ENCODE measurements at places on chromosomes 5 and 9.

DNA sequence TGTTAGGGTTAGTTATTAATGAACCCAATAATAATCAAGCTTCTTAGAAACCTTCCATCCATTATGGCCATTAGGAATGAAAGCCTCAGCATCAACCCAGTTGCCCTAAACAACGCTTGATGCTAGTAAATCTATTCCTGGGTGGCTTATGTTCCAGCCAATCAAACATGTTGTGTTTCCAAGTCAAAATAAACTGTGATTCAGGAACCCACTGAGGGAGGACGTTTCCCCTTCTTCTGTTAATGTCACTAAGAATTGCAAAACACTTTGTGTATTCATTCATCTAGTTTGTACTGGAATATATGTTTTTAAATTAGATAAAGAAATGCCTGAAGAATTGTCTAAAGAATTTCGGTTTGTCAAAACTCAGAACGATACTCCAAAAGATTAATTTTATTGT lies 142.5 kb upstream of the MSX2 start:
- no peak overlapping the region for H3K27ac ChIP-seq
- H3K36me3 ChIP-seq, result no peaks in the 10 kb centered on the region
- DNase-seq, result no peak
- H3K4me1 ChIP-seq, result no peaks in the 10 kb centered on the region

DNA sequence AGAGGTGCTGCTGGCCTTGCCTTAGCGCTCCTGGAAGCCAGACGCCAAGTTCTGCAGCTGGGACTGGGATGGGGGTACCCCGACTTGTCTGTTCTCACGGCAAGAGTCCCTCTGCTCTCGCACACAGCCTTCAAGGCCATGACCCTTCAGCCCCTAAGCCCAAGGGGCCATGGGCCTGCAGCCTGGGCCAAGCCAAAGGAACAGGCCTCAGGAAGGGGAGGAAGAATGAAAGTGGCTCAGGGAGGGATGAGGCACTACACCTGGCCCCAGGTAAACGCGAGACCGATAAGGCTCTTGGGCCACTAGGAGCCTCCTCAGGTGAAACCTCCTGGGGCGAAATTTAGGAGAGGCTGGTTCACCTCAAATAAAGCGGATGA lies 3.9 kb downstream of the EBF1 start:
- peaks cover 59% of the 10 kb centered on the region for H3K27me3 ChIP-seq
- no peak overlapping the region for H3K27ac ChIP-seq
- no peak for DNase-seq
- peaks cover 38% of the 10 kb centered on the region for H3K4me1 ChIP-seq

- H3K4me3 ChIP-seq, result no peak overlapping the region
- no peaks in the 10 kb centered on the region for H3K36me3 ChIP-seq
- peaks cover 52% of the 10 kb centered on the region for H3K27me3 ChIP-seq
- no peak overlapping the region for H3K27ac ChIP-seq
Measured at GRCh38 chr9:109831998-109832658, 52.1 kb downstream of the PALM2AKAP2 start.

- H3K4me3 ChIP-seq, result no peak overlapping the region
- no peak for DNase-seq
- no peaks in the 10 kb centered on the region for H3K27me3 ChIP-seq
- H3K36me3 ChIP-seq, result no peaks in the 10 kb centered on the region
- H3K27ac ChIP-seq, result no peak overlapping the region
Measured at GRCh38 chr9:113484258-113484730, 20.8 kb downstream of the RGS3 start.

- DNase-seq, result no peak
- H3K4me1 ChIP-seq, result peaks cover 6% of the 10 kb centered on the region
- no peak within 1 kb of the TSS for H3K4me3 ChIP-seq
Measured at GRCh38 chr5:141182248-141182647, at the start of gene PCDHB16. PCDHB16 (plus strand) TSS chr5:141182387; CDS start chr5:141182560, 173 bp downstream.

- H3K4me1 ChIP-seq, result no peaks in the 10 kb centered on the region
- no peak overlapping the region for H3K4me3 ChIP-seq
- H3K27me3 ChIP-seq, result no peaks in the 10 kb centered on the region
Measured at GRCh38 chr5:98069876-98070512, 703.5 kb upstream of the RGMB start.

- H3K27ac ChIP-seq, result no peak overlapping the region
- no peak overlapping the region for H3K4me3 ChIP-seq
- peaks cover 17% of the 10 kb centered on the region for H3K27me3 ChIP-seq
- no peaks in the 10 kb centered on the region for H3K36me3 ChIP-seq
Measured at GRCh38 chr9:84852617-84853301, 183.2 kb downstream of the NTRK2 start.

- no peak overlapping the region for H3K4me3 ChIP-seq
- no peak overlapping the region for H3K27ac ChIP-seq
- no peaks in the 10 kb centered on the region for H3K36me3 ChIP-seq
- no peak for DNase-seq
- H3K4me1 ChIP-seq, result no peaks in the 10 kb centered on the region
Measured at GRCh38 chr5:60161340-60161934, 267.9 kb upstream of the PDE4D start.

Measured in central memory CD8-positive, alpha-beta T cell (primary cell).